ENCODE measurements at places on chromosomes 3 and 15. TPM values are rescaled to one million over a fixed set of nuclear protein-coding genes. Genes with fewer than 3 reads are reported as not detected.

- no peak for DNase-seq
Measured at GRCh38 chr15:50257332-50257731, 8.2 kb downstream of the HDC start.

DNA sequence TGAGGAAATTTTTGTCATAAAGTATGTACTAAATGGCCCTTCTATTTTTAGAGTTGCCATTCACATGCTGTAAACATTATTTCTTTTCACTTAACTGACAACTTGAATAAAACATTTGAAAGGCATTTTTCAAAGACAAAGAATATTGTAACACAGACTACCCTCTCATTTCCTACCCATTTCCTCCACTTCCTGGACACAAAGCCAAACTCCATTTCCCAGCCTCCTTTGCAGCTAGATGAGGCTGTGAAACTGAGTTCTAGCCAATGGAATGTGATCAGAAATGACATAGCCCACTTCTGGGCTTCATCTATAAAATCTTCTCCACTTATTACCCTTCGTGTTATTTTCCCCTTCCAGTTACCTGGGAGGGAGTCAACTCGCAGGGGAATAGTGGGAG is 288.9 kb upstream of the DPH6 start:
- DNase-seq = no peak

DNA sequence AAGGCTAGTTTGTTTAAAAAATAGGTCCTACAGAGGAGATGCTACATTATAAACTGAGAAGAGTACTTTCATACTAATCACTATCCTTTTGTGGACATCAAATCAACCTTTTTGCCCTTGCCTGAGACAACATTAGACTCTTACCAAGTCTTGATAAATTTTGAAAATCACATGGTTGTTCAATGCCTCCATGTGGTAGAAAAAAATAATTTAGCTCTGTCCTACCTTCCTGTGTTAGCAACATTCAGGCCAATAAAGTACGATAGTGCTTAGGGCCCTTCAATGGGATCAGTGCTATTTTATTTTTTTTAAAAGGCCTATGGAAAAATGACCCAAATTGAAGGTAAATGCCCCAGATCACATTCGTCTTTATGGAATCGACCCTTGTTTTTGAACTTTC is 5.0 kb upstream of the UBE2E1 start:
- DNase-seq = no peak

ALDH1L1 gene
- 1.1 TPM for polyA plus RNA-seq

DNA sequence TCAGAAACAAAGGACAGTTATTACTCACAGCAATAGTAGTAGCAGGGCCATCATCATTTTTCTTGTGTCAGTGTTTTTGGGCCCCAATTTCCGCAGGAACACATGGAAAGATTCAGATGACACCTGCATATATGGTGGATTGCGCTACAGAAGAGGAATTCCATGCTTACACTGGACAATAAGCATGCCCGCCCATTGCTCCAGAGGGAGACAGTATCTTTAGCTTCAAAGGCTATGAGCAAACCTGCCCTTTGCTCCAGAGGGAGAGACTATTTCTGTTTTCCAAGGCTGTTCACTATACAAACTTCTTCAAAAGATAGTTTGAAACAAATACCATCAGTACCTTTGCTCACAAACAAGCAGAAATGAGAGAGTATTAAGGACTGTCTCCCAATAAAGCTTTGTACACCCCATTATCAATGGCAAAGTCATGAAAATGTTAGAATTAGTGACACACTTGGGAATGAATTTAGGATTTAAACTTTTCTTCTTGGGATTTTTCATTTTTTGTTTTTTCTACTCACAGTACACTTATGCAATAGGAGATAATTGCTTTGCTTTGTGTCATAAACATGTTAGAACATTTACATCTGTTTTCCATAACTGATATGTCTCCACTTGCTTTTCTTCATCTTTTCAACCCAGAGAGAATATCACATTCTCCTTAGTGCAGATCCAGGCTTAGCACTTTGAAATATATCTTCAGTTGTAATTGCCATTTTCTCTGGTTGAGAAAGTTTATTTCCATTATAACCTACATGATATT is 564.5 kb upstream of the ZNF717 start:
- no peak for DNase-seq

GRCh38 chr3:160622263-160623045 is 54.5 kb upstream of the ARL14 start:
- no peak for DNase-seq

DNA sequence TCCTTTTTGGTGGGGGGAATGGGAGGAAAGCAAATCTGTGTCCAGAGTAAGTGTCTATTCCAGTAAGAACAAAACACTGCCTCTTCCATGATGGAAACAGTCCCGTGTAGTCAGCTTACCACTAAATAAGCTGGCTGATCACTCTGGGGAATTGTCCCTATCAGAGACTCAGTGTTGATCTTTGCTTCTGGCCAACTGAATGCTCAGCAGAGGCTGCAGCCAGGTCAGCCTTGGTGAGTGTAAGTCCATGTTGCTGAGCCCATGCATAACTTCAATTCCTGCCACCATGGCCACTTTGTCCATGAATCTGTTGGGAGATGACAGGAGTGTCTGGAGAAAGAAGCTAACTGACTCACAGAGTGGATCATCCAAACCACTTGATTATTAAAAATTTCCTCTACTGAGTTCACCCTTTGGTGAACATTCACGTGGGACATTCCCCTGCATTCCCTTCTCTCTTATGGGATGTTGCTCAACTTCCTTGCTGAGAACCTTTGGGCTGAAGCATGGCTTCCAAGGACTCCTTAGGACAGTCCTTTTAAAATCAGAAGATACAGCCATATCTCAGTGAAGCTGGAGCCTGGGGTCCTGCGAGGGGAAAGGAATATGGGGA is 33.9 kb upstream of the XCR1 start:
- DNase-seq = no peak

DNA sequence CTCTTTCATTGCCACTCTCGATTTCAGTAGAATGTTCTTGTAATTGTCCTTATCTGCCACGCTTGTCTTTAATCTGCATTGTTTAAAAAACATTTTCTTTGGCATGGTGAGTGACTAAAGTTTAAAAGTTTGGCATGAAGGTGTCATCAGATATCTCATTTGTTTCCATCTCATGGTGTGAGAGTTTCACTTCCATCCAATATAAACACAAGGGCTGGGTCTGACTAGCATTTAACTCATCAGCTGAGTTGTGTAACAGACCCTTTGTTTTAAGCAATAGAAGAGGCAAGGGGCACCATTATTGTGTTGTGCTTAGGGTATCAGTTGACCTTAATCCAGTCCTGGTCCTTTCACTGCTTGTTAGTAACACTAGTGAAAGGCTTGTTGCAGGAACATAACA is 49.9 kb upstream of the IL12A start:
- DNase-seq = no peak

DNA sequence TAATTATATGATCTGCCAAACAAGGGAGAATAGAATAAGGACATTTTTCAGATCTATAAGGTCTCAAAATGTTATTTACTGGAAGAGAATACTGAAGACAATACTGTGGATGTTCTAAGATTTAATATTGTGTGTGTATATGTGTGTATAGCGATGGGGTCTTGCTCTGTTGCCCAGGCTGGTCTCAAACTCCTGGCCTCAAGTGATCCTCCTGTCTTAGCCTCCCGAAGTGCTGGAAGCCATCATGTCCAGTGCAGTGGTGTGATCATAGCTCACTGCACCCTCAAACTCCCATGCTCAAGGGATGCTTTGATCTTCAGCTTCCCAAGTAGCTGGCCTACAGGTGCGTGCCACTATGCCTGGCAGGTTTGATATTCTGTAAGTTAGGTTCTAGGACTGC is 91.3 kb downstream of the NBEAL2 start:
- DNase-seq = no peak

DNA sequence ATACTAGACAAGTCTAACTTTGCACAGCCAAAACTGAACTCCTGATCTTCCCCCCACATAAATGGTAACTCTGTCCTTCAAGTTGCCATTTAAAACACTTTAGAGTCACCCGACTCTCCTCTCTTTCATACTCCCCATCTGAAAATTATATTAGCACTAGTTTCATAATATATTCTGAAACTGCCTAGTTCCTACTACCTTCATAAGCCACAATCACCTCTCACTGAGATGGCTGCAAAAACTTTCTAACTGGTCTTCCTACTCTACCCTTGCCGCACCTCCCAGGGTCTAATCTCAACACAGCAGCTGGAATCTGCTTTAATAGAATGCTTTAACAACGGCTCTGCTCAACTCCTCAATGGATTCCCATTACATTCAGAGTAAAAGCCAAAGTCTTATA is 55.0 kb downstream of the GLB1 start:
- no peak for DNase-seq

DNA sequence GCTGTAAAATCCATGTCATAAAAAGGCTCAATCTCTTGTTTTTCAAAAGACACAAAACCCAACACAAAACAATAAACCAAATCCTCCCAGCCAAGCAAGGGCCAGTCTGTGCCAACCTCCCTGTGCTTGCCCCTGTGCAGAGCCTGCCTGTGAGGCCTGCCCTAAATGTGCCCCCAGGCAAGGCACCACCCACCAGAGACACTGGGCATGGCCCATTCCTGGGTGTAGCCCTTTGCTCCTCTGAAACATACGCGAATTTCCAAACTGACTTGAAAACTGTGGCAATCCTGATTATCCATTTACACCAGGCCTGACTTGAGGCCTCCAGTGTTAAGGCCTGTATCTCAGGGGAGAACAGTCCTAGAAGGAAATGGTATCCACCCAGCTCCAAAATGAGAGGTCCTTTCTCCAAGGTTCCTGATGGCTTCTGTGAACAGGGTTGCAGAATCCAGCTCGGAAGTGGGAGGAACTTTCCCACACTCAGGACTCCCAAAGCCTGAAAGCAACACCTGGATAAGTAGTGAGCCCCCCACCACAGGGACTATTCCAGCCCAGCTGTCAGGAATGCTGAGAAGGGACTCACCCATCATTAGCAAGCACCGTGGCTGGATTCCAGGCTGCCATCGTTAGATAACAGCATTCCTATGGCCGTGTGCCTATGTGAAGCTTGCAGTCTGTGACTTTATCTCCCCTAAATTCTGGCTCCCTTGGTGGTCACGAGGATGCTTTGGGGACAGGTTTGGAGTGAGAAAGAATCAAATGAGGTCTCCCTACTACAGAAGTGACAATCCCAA is 61.8 kb downstream of the CACNA2D2 start:
- no peak for DNase-seq

GRCh38 chr3:161233557-161233956 is 12.4 kb downstream of the NMD3 start:
- no peak for DNase-seq

CORO2B gene
- 27.1 TPM for polyA plus RNA-seq

DNA sequence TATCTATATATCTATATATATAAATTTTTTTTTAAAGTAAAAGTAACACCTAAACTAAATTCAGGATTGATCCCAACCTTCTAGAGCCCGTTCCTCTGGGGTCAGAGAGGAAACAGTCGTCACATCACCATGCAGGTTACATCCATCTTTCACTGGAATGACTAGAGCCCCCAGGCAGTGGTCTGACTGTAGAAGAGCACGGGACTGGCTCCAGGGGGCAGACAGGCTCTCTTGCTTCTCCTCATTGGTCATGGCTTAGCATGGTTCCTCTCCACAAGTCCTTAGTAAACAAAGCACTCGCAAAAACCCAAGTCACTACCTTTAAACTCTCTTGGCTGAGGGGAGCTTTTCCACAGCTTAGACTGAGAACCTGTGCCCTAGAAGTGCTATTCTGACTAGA is 110.5 kb downstream of the NR2F2 start:
- DNase-seq = no peak

TMEM108 gene
- 43.1 TPM for polyA plus RNA-seq

P2RY1 gene
- polyA plus RNA-seq = 15.6 TPM

SLC27A2 gene
- polyA plus RNA-seq = 4.0 TPM

- DNase-seq = no peak
Measured at GRCh38 chr3:141949972-141950371, 73.5 kb downstream of the ATP1B3 start.

GRCh38 chr15:31997711-31998110 is 32.6 kb upstream of the CHRNA7 start:
- DNase-seq = no peak

- DNase-seq = no peak
Measured at GRCh38 chr3:178969004-178969700, 102.5 kb downstream of the ZMAT3 start.

ANKUB1 gene
- polyA plus RNA-seq = 0.40 TPM

- no peak for DNase-seq
Measured at GRCh38 chr3:11362600-11362999, 90.4 kb downstream of the ATG7 start.

GRCh38 chr3:103644450-103644849 is 1209.6 kb downstream of the ZPLD1 start:
- no peak for DNase-seq

GRCh38 chr3:44108481-44108880 is 133.2 kb upstream of the TOPAZ1 start:
- DNase-seq = no peak

GNB4 gene
- polyA plus RNA-seq = 33.8 TPM

GRCh38 chr3:4999531-5000184 is 20.4 kb downstream of the BHLHE40 start:
- DNase-seq = no peak

DNA sequence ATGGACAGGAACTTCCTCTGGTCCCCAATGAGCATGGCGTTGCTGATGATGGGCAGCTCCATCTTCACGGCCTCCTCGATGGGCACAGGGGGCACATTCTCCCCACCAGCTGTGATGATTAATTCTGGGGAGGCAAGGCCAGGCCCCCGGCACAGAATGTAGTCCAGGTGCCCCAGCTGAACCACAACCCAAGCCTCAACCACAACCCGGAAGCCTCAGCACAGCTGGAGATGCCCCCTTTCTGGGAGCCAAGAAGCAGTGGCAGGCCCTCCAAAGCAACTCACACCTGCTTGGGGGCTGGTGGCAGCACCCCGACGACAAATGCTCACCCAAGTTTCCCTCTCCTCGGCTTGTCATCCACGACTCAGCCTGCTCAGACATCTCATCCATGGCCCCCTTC is 25.2 kb downstream of the IDH3A start:
- DNase-seq = no peak

LXN gene
- 139 TPM for polyA plus RNA-seq

GRCh38 chr15:90643301-90643632 is 73.9 kb upstream of the BLM start:
- no peak for DNase-seq

DNA sequence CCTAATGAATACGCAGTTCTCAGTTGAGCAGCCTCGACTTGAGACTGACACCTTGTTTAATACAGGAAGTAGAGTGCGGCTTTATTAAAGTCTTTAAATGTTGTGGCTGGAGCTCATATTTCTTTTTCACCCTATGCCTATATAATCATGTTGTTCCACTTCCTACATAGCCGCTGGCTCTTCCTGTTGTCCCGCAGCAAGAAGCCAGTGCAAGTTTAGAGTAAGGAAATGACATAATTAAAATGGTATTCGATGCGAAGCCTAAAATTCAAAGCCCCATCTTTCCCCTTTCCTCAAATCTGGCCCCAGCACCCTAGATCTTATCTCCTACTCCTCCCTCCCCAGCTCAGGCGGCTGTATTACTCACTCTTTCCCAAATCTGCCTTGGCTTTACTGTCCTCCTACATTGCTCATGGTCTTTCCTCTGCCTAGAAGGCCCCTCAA is 7.5 kb upstream of the PHLDB2 start:
- no peak for DNase-seq

FBLN2 gene
- 29.8 TPM for polyA plus RNA-seq

DNA sequence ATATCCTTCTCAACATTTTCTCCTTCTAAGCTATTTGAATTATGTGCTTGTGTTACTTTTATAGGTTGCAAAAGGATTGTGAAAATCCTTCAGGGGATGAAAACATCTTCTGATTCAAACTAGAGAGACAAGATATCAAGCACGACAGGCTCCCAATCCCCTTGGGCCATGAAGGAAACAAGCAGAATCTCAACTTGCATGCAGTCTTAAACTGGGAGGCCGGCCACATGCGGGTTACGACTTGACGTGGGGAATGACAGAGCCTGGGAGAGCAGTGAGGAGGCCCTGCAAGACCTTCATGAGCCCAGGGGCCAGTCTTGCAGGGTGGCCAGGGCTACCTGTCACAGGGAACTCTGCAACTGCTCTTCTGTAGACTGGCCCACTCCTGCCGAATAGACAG is 94.4 kb downstream of the SCN11A start:
- DNase-seq = no peak

Data from right lung (tissue), 10 donors.